MCF 10A (cell line): ENCODE measurements at places on chromosomes 7 and 10.

DNA sequence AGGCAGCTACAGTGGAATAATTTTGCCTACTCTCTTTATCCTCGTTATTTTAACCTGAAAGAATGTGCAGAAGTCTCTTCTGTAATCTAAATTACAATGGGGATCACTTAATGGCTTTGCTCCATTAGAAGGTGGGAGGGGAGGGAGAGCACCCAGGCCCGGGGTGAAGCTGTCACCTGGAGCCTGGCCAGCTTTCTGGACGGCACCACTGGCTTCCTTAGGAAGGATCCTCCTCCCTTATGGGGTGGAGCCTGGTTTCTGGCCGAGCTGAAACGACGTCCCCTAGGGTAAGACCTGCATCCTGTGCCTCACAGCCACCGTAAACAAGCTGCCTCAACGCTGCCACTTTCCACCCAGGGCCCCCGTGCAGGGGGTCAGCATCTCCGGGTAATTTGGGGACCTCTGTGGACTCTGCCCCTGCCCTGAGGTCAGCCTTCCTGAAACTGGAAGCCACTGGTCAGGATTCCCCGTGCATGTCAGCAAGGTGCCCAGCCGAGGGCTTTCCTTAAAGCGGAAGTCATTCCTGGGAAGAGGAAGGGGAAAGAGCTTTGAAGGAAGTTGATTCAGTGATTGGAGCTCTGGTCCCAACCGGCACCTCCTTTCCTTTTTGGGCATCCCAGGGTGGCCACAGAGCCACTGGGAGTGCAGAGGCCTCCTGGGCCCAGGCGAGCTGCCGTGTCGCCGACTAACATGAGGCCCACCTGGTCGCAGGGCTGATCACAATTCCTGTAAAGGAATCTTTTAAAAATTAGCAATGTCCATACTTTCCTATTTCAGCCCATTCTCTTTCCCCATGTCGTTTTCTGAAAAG, 569.1 kb downstream of the DNAJB6 start:
- peak; percentile 1 for DNase-seq
- peaks cover 9% of the 10 kb centered on the region for H3K36me3 ChIP-seq
- H3K4me1 ChIP-seq, result no peaks in the 10 kb centered on the region
- H3K4me3 ChIP-seq, result no peak overlapping the region
- no peaks in the 10 kb centered on the region for H3K27me3 ChIP-seq

- H3K36me3 ChIP-seq, result no peaks in the 10 kb centered on the region
- H3K27me3 ChIP-seq, result no peaks in the 10 kb centered on the region
- H3K4me3 ChIP-seq, result no peak overlapping the region
- H3K4me1 ChIP-seq, result no peaks in the 10 kb centered on the region
- DNase-seq, result no peak
Observed at GRCh38 chr10:1660386-1660785, 76.9 kb downstream of the ADARB2 start.

- H3K4me1 ChIP-seq, result peaks cover 40% of the 10 kb centered on the region
- no peaks in the 10 kb centered on the region for H3K36me3 ChIP-seq
- peak; percentile 57 for DNase-seq
- no peaks in the 10 kb centered on the region for H3K27me3 ChIP-seq
- peak overlapping the region; percentile 77 for H3K27ac ChIP-seq
Observed at GRCh38 chr7:22561895-22562593, 62.1 kb upstream of the STEAP1B start.

DNA sequence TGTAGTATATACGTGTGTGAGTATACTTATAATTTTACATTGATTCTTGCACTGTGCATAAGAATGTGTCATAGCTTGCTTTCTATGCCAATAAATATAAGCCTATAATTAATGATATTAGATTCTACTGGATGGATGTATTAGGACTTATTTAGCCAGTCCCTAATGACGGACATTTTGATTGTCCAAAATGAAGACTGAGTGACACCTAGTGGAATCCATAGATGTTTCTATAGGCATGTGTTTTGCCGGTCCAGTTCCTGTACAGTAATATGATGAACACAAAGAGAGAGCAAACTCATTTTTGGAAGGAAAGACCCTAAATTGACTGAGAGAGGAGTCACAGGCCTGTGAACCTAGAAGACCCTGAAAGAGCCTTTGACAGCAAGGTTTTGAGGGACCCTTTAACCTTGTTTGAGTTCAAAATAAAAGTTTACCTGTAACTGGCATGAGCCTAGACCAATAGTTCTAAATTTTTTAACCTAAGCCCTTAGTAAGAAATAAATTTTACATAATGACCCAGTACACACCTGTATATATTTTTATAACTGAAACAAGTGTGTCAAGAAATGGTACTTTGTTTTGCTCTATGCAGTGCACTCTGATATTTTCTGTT, 42.4 kb upstream of the AGBL3 start:
- H3K4me1 ChIP-seq, result peaks cover 10% of the 10 kb centered on the region
- no peak overlapping the region for H3K4me3 ChIP-seq
- H3K36me3 ChIP-seq, result peaks cover 60% of the 10 kb centered on the region
- H3K27me3 ChIP-seq, result no peaks in the 10 kb centered on the region
- no peak overlapping the region for H3K27ac ChIP-seq

- peak overlapping the region; percentile 99 for H3K27ac ChIP-seq
- H3K27me3 ChIP-seq, result no peaks in the 10 kb centered on the region
- DNase-seq, result no peak
- H3K36me3 ChIP-seq, result peaks cover 12% of the 10 kb centered on the region
- H3K4me1 ChIP-seq, result peaks cover 15% of the 10 kb centered on the region
Observed at GRCh38 chr10:68900427-68901104, 549 bp upstream of the DDX50 start.

DNA sequence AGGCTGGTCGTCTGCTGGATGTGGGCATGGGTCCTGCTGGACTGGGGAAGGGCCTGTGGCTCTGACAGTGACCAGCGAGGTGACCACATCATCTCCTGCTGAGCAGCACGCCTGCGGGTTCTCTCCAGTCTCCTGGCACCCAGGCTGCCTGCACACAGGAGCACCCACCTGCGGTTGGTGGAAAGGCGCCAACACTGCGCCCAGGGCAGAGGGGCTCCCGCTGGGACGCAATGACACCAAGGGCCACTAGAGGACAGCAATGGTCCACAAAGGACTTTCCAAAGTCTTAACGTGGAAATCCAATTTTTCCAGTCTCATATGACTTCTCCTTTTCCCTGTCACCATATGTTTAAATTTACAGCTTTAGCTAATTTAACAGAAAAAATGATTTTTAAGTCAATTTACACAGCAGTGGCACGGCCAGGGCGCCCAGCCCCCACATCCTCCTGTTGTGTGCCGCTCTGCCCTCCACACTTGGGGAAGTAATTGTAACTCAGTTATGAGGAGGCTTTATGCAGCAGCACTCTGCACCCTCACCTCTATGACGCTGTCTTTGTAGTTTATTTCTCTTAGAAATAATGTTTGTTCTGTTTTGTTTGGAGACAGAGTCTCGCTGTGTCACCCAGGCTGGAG, 38.1 kb downstream of the CFAP46 start:
- H3K36me3 ChIP-seq, result peaks cover 4% of the 10 kb centered on the region
- DNase-seq, result peak; percentile 64
- peak overlapping the region; percentile 86 for H3K27ac ChIP-seq
- H3K27me3 ChIP-seq, result no peaks in the 10 kb centered on the region

GRCh38 chr10:25157650-25158049, 17.2 kb upstream of the GPR158 start:
- no peak overlapping the region for H3K4me3 ChIP-seq
- no peak overlapping the region for H3K27ac ChIP-seq
- H3K36me3 ChIP-seq, result no peaks in the 10 kb centered on the region

DNA sequence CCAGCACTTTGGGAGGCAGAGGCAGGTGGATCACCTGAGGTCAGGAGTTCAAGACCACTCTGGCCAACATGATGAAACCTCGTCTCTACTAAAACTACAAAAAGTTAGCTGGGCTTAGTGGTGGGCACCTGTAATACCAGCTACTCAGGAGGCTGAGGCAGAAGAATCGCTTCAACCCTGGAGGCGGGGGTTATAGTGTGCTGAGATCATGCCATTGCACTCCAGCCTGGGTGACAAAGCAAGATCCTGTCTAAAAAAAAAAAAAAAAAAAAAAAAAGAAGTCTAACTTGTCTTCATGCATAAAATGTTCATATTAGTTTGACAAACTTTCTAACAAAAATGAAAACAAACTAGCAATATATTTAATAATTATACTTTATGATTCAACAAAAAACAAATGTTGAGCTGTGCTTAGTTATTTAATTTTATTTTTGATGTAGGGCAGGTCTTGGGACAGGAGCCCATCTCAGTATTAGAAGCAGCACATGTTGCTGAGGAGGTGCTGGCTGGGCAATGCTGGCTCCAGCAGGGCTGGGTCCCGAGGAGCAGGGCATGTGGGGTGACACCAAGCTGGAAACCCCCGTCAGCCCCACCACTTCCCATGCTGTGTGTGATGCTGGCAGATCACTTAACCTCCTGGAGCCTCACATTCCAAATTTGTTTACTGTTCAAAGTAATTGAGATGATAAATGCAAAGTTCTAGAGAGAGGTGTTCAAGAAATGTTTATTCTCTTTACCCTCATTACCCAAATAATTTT, 335.3 kb upstream of the KLF6 start:
- peaks cover 11% of the 10 kb centered on the region for H3K27me3 ChIP-seq
- H3K4me1 ChIP-seq, result no peaks in the 10 kb centered on the region
- no peak for DNase-seq
- peaks cover 6% of the 10 kb centered on the region for H3K36me3 ChIP-seq

DNA sequence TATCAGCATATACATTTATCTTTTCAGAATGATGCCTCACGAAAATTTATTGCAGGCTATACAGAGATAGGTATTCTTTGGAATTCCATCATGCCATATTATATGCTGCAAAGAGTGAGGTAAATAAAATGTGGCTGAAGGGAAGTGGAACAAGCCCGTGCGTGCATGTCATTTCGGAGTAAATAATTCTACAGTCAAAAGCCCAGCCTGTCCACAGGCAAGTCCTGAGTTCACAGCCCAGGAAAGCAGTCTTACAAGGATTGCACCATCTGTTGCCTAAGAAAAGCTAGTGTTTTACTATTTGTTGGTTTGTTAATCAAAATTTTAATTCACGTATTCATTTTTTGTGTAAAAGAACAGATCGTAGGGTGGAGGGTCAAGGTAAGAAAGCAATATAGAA, 292.4 kb upstream of the AKR1E2 start:
- peak; percentile 67 for DNase-seq
- peaks cover 8% of the 10 kb centered on the region for H3K36me3 ChIP-seq
- H3K4me1 ChIP-seq, result peaks cover 13% of the 10 kb centered on the region
- H3K27ac ChIP-seq, result peak overlapping the region; percentile 87
- H3K27me3 ChIP-seq, result no peaks in the 10 kb centered on the region
- H3K4me3 ChIP-seq, result peak overlapping the region; percentile 30
